ENCODE measurements at places on chromosomes 5 and 9. TPM values are rescaled to one million over a fixed set of nuclear protein-coding genes. Genes with fewer than 3 reads are reported as not detected.

Gene LPAR1
- not detected for total RNA-seq

- DNase-seq = no peak
These were observed 47.0 kb upstream of the ZNF169 start for GRCh38 chr9:94212091-94212490.

- no peak for DNase-seq
These were observed 2.1 kb downstream of the GPR150 start for GRCh38 chr5:95621839-95622629.

DNA sequence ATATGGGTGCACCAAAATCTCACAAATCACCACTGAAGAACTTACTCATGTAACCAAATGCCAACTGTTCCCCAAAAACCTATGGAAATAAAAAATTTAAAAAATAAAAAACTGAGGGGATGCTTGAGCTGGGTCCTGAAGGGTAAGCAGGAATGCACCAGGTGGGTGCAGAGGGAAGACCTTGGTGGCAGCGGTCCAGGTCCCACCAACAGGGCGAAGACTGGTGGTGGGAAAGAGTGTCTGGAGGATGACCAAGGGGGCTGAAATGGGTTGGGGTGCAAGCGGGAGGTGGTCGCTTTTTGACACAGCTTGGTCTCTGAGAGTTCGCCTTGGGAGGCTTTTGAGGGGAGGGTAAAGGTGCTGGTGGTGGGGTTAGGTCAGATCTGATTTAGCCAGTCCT lies 3.3 kb upstream of the DAB2IP start:
- no peak for DNase-seq

Gene ATOSB
- 19.6 TPM for total RNA-seq

Gene TIMD4
- total RNA-seq = 8.6 TPM

GRCh38 chr9:36424289-36425055 lies 24.4 kb upstream of the RNF38 start:
- DNase-seq = no peak

Measured in natural killer cell treated with Interleukin-12 subunit alpha and Interleukin-12 subunit beta and Interleukin-15 and Interleukin-18, amount 100 ng/mL, for 72 hours (primary cell).